Cortex of kidney (tissue), 1 donor: ENCODE measurements at places on chromosomes 5 and 9.

DNA sequence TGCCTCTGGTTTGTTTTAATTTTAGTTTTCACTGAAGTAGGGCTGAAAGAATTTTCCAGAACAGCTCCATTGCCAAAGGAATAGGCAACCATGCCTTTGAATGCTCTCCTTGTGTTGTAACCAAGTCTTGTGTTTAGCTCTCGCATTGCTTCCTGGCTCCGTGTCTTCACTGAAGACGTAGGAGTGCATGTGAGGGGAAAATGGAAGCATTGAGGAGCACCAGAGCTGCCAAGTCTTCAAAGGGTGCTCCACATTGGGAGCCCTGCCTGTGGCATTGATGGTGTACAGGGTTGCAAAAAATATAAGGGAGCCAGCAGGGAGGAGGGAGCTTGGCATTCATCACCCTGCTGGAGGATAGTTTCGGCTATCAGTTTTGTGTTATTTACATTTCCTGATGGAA, 86.6 kb downstream of the NTRK2 start:
- no peak for DNase-seq

- DNase-seq = no peak
Measured at GRCh38 chr5:66342341-66342880, 198.3 kb downstream of the SREK1 start.

- DNase-seq = no peak
Measured at GRCh38 chr5:82106756-82107155, 134.9 kb downstream of the ATG10 start.

GRCh38 chr9:33458444-33458843, 11.1 kb upstream of the AQP3 start:
- DNase-seq = no peak

DNA sequence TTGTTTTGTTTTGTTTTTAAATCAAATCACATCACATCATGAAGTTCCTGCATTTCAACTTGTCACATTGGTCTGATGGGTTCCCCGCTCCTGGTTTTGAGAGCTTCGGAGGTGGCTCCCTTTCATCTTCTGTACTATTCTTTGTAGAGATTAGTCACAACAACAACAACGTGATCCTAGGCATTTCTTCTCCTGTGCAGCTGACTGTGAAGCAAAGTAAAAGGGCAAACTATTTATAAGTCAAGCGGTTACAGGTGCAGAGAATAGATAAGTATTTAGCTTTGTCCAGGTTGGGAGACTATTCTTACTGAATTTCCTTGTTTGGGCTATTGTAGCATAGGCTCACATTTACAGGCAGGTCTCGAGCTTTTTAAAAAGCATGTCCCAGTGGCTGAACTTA, 197.7 kb upstream of the CDKN2B start:
- no peak for DNase-seq

GRCh38 chr5:86442036-86442745, 175.6 kb upstream of the COX7C start:
- no peak for DNase-seq

- DNase-seq = no peak
Measured at GRCh38 chr5:6744841-6745705, 31.8 kb downstream of the TENT4A start.

- DNase-seq = no peak
Measured at GRCh38 chr5:157288405-157289163, 22.7 kb downstream of the CYFIP2 start.

DNA sequence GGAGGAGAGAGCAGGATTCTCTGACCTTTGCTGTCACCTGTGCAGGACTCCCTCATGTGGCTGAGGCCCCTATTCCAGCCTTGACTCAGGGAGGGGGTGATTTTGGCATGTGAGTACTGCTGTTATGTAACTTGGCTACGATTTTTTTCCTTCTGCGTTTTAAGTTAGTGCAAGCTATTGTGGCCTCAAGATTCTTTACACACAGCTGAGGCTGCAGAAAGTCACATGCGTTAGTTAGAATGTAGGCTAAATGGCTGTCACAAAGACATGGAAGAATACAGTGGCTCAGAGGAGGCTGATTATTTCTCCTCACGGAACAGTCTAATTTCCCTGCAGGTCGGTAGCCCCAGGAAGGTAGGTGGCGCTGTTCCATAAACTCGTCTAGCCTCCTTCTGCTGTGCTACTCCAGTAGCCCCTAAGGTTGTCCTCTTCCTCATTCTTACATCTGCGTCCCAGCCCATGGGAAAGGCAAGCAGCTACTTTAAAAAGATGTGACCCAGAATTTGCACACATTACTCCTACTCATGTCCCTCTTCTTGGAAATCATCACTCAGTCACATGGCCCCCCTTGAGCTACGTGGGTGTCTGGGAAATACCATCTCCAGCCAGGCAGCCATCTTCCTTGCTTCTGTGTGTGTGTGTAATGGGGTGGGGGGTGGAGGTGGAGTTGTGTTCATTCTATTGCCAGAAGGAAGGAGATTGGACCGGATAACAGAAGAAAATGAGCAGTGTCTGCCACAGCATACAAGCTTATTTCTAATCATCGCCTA, 486.6 kb downstream of the CCDC171 start:
- no peak for DNase-seq

DNA sequence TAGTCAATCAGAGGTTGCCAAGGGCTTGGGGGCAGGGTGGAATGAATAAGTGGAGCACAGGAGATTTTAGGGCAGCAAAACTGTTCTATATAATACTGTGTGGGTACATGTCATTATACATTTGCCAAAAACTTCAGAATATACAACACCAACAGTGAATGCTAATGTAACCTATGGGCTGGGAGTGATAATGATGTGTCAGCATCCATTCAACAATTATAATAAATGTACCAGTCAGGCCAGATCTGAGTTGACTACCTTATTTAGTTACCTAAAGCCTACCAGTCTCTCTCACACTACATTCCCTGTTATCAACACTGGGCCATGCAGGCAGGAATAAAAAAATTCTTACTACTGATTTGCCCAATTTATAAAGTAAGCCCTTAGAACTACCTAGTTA, 884.5 kb downstream of the TLE1 start:
- DNase-seq = no peak

DNA sequence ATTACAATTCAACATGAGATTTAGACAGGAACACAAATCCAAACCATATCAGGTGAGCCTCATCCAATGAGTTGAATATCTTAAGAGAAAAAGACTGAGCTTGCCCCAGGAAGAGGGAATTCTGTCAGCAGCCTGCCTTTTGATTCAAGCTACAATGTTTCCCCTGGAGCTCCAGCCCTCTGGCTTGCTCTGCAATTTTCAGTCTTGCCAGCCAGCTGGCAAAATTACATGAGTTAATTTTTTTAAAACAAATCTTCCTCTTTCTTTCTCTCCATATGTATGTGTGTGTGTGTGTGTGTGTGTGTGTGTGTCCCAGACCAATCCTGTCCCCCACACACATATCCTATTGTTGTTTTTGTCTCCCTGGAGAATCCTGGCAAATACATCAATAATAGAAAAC, 313.2 kb downstream of the CDH10 start:
- DNase-seq = no peak

DNA sequence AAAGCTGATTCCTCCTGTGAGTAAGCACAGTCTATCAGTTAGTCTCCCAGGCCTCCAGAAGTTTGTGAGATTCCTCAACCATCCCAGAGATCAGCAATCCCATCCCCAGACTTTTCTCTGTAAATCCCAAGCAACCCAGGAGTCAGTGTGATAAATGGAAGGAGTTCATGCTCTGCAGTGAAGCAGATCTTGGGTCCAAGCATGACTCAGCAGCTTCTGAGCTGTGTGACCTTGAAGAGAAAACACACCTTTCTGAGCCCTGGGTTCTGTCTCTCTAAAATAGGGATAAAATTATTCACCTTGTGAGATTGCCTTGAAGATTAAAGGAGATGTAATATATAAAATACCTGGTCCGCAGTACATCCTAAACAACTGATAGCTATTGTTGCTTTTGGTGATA, 318.7 kb downstream of the ASTN2 start:
- no peak for DNase-seq
